ENCODE measurements at places on chromosomes 1 and 21.
A peak's percentile ranks its signal among the peaks of the same experiment; 100 is the strongest.

DNA sequence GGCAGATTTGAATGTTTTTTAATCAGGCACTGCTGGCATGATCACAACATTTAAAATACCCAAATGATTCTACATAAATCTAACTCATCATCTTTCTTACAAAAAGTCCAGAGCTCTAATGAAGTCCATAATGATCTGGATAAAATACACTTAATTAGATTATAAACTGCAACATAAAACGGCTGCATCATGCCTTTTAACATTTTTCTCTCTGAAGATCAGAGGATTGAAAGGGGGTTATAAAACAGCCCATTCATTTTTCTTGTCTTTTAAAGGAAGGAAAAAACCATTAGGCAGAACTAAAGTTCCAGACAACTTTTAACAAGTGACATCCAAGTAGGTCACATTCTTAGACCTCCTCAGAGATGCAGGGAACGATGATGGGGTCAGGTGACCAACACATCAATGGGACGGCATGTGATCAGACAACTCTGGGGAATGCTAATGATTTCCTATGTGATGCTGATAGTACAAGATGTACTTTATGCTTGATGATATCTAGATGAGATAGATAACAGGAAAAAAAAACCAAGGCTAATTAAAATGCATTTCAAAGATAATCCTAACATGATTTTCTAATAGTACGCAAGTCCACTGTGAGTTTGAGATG, 455.1 kb downstream of the SMYD3 start:
- no peak for DNase-seq

DNA sequence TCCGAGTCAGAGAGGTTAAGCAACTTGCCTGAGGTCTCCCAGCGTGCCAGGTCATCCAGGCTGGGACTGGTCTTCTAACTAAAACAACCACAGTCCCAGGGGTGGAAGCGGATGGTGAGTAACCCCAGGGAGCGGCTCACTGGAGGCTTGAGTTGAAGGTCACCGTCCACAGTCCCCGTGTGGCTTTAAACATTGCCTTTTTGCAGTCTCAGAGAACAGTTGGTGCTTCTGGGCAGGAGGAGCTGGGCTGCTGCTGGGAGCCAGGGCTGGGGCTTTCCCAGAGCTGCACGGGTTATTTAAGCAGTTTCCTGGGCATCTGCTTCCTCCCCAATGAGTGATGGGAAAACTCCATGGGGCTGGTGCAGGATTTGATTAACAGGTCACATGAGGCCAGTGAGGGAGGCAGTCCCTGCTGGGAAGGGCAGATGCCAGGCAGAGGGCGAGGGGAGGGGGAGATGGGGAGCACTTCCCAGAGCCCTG, 12.3 kb downstream of the ARHGEF10L start:
- DNase-seq: no peak

- DNase-seq: peak; percentile 90
Observed at GRCh38 chr1:156502894-156503697, 2.5 kb upstream of the MEF2D start.

- no peak for DNase-seq
Observed at GRCh38 chr1:213425376-213426030, 374.5 kb downstream of the RPS6KC1 start.

GRCh38 chr1:231465051-231465450, 43.0 kb upstream of the EGLN1 start:
- DNase-seq: no peak

GRCh38 chr1:94599095-94599813, 57.7 kb upstream of the F3 start:
- peak; percentile 45 for DNase-seq

DNA sequence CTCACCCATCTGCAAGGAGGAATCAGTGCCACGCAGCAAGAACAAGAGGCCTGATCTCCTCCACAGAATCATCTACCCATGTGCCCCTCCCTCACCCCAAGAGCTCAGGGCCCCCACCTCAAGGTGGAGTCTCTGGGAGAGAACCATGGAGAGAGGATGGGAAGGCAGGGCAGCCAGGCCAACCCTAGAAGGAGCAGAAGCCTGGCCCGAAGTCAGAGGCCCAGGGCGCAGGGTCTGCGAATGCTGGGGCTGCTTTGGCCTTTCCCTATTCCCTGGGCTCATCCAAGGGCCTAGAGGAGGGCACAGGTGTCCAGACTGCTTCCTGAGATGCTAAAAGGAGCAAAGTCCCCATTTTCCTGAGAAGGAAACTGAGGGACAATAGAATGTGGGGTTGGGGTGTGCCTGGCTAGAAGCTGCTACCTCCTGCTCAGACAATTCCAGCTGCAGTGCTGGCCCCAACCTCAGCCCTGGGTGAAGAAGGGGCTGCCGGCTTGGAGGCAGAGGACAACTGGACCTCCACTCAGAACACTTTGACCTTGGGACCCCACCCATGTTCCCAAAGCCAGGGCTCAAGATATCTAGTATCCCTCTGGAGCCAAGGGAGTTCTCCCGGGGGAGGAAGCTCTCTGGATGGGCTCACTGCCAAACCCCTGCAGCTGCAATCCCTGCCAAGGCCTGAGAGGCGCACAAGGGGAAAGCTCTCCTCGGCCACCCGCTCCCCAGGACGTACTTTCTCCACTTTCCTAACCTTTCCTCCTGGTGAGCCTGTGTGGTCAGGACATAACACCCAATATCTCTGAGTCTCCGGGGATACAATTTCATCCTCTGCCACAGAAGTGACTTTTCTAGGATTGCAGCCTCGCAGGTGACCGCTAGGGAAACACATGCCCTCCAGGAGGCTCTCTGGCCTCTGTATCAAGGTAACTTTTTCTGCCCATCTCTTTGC, 16.6 kb upstream of the LEMD1 start:
- DNase-seq: no peak

DNA sequence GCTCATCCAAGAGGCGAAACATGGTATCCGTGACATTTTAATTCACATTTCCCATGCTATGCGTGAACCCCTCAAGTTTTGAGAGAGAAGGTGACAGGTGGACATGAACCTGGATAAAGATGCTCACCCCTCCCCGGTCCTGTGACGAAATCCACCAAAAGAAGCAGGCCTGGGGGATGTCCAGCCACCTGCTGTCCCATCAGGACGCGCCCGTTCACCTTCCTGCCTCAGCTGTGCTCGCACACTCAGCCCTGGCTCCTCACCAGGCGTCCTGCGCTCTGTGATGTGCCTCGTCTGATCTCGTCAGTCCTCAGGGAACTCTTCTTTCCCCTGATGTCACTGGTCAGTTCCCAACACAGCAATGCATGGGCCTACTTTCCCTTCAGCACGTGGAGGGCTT, 10.3 kb downstream of the FHAD1 start:
- no peak for DNase-seq

DNA sequence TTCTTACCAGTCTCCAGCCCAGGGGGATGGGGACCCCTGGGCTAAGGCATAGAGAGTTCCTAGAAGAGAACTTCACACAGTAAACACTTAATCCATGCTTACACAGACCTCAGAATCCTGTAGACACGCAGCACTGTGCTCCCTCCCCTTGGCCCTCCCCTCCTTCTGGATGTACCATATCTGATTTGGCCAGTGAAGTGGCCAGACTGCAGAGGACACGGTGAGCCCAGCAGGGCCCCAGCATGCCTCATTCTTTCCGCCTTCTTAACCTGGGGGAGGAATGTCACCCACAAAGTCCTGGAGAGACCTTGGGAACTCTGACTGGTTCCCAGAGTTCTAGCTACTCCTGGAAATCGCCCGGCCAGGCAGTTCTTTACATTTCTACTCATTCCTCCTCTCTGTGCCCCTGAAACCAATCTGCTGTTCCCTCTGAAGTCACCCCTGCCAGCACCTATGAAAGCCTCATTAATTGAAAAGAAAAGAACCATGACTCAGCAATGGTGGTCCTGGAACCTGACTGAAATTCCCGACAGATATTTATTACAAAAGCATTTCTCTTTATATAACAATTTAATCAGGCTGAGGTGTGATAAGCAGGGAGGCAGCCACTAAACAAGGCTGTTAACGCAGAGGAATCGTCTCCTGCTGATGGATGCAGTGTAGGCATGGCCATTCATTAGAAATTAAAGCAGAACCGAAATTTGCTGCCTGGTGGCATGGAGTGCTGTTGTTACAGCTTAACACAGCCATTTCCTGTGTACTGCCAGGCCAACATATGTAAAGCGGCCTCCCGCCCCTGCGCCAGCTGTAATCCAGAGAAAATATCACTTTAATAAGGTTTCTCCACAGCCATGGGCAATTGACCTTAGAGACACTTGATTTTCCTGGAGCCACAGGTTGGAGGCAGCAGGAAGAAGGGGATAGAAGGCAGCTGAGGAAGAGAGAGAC, 74.6 kb upstream of the KCND3 start:
- no peak for DNase-seq

DNA sequence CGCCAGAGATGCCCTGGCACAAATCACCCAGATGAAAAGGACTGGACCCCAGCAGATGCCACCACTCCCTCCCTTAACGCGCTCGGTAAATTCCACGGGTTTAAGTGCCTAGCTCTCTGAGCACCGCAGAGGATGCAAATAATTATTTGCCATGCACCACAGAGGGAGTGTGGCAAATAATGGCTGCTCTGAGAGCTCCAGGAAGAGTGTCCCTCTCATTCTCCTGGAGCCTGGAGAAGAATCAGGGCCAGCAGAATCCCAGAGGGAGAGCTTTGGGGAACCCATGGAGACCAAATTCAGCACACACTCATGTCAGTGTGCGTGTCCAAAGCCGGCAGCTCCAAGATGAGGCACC, 667 bp downstream of the HHIPL2 start:
- no peak for DNase-seq

- DNase-seq: no peak
Observed at GRCh38 chr1:25556791-25557476, 13.5 kb downstream of the LDLRAP1 start.

DNA sequence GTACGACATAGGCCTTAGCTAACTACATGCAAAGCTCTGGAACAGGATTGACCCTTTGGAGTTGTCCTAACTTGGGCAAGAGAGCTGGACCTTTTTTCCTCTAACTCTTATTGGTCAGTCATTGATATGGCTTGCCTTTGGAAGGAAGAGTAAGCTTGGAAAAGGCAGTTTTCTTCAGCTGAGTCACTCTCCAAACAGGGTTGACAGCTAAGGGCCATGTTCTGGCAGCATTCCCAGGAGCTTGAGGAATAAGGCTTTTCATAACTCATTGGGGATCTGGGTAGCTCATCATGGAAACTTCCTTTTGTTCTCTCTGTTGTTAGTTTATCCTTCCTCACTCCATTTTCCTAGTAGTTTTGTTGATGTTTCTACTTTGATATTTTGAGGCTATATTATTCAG, 14.5 kb upstream of the ERRFI1 start:
- DNase-seq: no peak

DNA sequence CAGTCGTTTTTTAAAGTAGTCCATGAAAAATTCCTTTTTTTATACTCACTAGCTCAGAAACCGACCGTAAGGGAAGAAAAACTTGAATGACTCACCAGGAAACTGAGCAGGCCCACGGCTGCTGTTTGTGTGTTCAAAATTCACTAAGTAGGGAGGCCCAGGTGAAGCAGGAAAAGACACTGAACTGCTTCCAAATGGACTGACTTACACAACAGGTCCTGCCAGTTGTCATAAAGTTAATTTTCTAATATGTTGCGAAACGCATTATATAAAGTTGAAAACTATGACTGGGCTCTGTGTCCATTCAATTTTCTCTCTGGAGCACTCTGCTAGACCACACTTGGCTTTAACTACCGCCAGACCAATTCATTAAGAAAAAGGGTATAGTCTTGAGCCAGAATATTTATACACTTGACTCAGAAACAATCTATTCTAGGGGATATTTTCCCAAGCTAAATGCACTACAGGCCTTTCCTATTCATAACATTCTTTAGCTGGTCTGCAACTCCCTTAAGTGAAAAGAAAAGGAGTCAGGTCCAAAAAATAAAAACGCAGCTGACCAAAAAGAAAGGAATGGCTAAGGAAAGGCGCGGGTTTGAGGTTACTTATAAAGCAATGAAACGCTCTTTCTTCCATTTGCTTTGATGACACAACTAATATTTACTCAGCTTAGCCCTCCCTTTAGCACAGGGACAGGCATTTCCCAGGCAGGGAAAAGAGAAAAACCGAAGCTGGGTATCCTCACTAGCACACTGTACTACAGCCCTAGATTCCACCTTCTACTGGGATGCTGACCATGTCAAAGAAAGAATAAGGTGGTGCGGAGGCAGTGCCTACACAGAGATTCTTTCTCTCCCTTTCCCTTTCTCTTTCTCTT, 306.3 kb upstream of the ESRRG start:
- no peak for DNase-seq

GRCh38 chr1:61160526-61160925, 78.2 kb downstream of the NFIA start:
- DNase-seq: no peak

GRCh38 chr1:77649127-77649526, 33.3 kb downstream of the ZZZ3 start:
- no peak for DNase-seq

- DNase-seq: no peak
Observed at GRCh38 chr1:25664357-25665199, 48.0 kb downstream of the MAN1C1 start.

GRCh38 chr1:201739492-201740085, 89.4 kb upstream of the IPO9 start:
- peak; percentile 70 for DNase-seq

- no peak for DNase-seq
Observed at GRCh38 chr1:119603695-119604094, 44.4 kb downstream of the ZNF697 start.

- DNase-seq: no peak
Observed at GRCh38 chr1:48033495-48034045, 36.4 kb upstream of the TRABD2B start.

DNA sequence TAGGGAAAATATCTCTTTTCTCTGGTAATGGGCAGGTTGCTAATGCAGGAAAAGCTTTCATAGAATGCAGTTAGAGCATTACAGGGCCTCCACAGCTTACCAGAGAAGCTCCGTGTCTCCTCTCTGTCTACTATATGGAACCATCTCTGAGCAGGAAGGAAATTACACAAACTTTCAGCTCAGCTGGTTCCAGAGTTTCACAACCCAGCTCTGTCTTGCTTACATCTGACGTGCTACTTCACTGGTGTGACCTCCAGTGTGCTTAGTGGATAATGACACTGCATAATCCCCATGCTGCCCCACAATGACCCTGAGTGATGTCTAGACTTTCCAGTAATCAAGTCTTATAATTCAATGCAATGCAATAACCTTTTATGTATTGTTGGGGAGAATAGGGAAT, 4.3 kb upstream of the FGGY start:
- DNase-seq: no peak

GRCh38 chr21:33395891-33396331, 7.3 kb upstream of the IFNGR2 start:
- no peak for DNase-seq

DNA sequence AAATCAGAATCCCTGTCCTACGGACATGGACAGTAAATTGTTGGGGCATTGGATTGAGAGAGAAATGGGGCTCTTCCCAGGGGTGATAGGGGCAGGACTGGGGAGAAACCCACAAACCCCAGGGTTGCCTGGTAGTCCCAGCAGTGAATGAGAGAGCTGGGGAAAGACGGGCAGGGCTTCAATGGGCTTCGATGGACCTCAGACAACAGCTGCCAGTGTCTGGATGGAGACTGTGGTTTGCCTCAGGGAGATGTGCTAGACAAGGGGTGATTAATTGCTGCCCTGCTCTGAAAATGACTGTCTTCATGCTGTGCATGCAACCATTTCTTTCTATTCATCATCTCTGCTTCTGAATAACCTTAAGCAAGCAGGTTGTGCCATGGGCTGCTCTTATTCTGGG, 7.4 kb downstream of the GPR25 start:
- DNase-seq: no peak

Measured in Caco-2 (cell line).